ENCODE measurements at places on chromosomes 2 and 18.

GRCh38 chr2:44946372-44947027, 5.0 kb downstream of the SIX3 start:
- DNase-seq, result no peak
- no peak overlapping the region for H3K27ac ChIP-seq
- peaks cover 55% of the 10 kb centered on the region for H3K4me1 ChIP-seq
- peaks cover 86% of the 10 kb centered on the region for H3K27me3 ChIP-seq

DNA sequence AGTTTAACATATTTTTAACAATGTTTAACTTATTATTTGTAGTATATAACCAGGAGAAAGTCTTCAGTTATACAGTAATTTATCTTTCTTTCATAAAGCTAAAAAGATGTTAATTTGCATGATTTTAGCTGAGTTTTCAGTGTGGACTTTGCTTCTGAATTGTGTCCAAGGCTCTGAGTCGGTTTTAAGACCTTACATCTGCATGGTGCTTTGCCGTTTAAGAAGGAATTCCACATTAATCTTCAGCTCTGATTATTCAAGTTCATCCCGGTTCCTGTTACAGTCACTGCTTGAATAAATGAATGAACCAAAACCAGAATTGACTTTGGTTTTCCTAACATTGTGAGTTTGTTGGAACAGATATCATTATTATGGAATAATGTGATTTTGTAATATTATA, 419.7 kb upstream of the RGPD4 start:
- H3K36me3 ChIP-seq, result no peaks in the 10 kb centered on the region
- H3K27me3 ChIP-seq, result no peaks in the 10 kb centered on the region
- DNase-seq, result no peak
- no peaks in the 10 kb centered on the region for H3K4me1 ChIP-seq

- H3K27me3 ChIP-seq, result peaks cover 21% of the 10 kb centered on the region
- H3K27ac ChIP-seq, result no peak overlapping the region
- no peak for DNase-seq
- no peak overlapping the region for H3K4me3 ChIP-seq
Measured at GRCh38 chr18:77263466-77263763, 13.8 kb downstream of the GALR1 start.

DNA sequence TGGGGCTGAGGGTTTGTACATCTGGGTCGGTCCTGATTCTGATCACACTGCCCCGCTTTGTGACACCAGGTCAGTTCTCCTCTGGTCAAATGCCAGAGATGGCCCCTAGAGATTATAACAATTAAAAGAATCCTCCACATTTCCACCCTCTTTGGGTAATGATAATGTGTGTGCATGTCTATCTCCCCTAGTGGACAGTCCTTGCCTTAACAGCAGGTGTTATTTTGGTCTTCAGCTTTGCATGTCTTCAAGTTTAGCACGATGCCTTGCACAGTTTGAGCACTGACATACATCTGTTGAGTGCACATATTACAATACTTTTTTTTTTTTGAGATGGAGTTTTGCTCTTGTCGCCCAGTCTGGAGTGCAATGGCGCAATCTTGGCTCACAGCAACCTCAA, 25.7 kb upstream of the COX7A2L start:
- H3K36me3 ChIP-seq, result no peaks in the 10 kb centered on the region
- H3K4me3 ChIP-seq, result no peak overlapping the region
- no peak for DNase-seq
- H3K27me3 ChIP-seq, result no peaks in the 10 kb centered on the region
- no peaks in the 10 kb centered on the region for H3K4me1 ChIP-seq

DNA sequence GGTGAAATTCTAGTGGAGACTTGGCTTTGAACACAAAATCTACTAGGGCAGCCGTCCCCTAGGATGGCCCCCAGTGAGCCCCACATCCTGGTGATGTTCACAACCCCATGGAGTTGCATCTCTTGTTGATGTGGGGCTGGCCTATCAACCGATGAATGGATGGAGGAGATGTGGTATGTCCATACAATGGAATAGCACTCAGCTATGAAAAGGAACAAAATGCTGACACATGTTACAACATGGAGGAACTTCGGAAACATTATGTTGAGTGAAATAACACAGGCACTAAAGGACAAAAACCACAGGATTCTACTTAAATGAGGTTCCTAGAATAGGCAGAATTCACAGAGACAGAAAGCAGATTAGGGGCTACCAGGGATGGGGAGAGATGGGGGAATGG, 80.1 kb upstream of the ASAP2 start:
- H3K36me3 ChIP-seq, result peaks cover 5% of the 10 kb centered on the region
- no peak overlapping the region for H3K4me3 ChIP-seq
- H3K27me3 ChIP-seq, result peaks cover 5% of the 10 kb centered on the region
- H3K4me1 ChIP-seq, result no peaks in the 10 kb centered on the region
- no peak for DNase-seq

- H3K27me3 ChIP-seq, result no peaks in the 10 kb centered on the region
- no peak for DNase-seq
- no peaks in the 10 kb centered on the region for H3K4me1 ChIP-seq
- H3K4me3 ChIP-seq, result no peak overlapping the region
- no peaks in the 10 kb centered on the region for H3K36me3 ChIP-seq
- H3K27ac ChIP-seq, result no peak overlapping the region
Measured at GRCh38 chr18:59454909-59455727, 96.1 kb upstream of the LMAN1 start.

GRCh38 chr2:196284866-196285557, 113.6 kb upstream of the STK17B start:
- H3K4me3 ChIP-seq, result no peak overlapping the region
- H3K27ac ChIP-seq, result no peak overlapping the region
- peaks cover 24% of the 10 kb centered on the region for H3K4me1 ChIP-seq
- DNase-seq, result no peak
- H3K27me3 ChIP-seq, result no peaks in the 10 kb centered on the region
- no peaks in the 10 kb centered on the region for H3K36me3 ChIP-seq
